ENCODE measurements at places on chromosomes 13 and 19.

DNA sequence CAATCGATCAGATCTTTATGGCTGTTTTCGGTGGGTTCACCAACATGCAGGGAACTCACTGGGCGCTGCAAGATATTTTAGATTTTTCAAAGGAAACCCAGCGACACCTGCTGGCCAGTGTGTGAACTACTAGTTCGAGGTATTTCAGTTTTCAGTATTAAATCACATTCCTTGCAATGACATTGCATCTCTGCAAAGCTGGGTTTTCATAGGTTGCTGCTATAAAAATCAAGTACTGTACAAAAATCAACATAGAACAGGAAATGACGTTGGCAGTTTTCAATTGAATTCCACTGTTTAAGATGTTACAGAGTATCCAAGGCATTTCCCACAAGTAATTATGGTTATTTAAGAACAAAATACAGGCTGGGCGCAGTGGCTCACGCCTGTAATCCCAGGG is 17.6 kb downstream of the LIG1 start:
- DNase-seq: peak; percentile 82

DNA sequence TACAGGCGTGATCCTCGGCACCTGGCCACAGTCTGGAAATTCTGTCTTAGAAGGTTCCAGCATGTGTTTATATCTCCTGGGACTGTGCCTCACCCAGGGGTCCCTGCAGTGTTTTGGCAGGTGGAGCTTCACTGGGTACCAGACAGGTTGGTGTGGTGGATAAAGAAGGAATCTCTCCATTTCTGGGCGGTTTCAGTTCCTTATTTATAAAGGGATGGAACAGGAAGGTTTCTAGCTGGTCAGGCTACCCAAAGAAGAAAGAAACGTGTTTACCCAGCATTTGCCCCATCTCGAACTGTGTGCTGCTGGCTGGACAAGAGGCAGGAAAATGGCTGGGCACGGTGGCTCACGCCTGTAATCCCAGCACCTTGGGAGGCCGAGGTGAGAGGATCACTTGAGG is 9.8 kb downstream of the PNPLA6 start:
- no peak for DNase-seq

GRCh38 chr19:924553-925086 is 1.2 kb upstream of the ARID3A start:
- DNase-seq: no peak

- no peak for DNase-seq
These were observed 53.5 kb upstream of the PCDH9 start for GRCh38 chr13:67283637-67284036.

GRCh38 chr19:31351056-31351854 is 2.0 kb upstream of the TSHZ3 start:
- peak; percentile 29 for DNase-seq

GRCh38 chr19:46834984-46835383 is 15.7 kb downstream of the AP2S1 start:
- DNase-seq: no peak

DNA sequence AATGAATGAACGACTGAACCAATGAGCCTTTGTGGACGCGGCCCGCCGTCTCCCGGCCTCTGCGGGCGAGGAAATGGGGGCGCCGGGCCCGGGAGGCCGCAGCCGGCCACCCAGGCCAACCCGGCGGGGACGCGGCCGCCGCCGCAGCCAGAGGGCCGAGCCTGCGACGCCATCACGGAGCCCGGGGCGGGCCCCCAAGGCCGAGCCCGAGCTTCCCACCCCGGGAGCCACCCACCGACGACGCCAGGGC is 216 bp downstream of the SUGP2 start:
- no peak for DNase-seq
